NCI-H2081 treated with DMSO at 0.1 percent for 48 hours (cell line): ENCODE measurements at places on chromosomes 3 and 15.

DNA sequence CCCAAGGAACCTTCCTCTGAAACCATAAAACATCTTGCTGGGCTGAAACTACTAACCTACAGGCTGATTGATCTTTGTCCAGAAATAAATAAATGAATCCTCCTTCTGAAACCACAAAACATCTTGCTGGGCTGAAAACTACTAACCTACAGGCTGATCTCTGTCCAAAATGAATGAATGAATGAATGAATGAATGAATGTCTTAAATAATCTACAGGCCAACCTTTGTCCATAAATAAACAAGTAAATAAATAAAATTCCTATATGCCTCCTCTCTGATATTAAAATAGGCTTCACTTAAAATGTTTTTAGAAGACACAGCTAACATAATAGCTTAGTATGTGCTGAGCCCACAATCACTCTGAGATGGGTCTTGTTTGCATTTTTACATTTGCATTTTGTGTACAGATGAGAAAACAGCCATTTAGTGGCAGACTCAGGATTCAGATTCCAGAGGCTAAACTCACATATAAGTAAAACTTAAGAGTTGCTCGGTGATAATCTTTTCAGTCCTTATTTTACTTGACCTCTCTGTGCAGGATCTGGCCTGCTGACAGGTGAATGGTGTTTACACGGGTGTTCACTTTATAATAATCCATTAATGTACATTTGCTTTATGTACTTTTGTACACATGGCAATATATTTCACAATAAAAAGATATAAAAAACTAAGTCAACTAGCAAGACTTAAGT lies 10.4 kb downstream of the TJP1 start:
- no peak for DNase-seq

DNA sequence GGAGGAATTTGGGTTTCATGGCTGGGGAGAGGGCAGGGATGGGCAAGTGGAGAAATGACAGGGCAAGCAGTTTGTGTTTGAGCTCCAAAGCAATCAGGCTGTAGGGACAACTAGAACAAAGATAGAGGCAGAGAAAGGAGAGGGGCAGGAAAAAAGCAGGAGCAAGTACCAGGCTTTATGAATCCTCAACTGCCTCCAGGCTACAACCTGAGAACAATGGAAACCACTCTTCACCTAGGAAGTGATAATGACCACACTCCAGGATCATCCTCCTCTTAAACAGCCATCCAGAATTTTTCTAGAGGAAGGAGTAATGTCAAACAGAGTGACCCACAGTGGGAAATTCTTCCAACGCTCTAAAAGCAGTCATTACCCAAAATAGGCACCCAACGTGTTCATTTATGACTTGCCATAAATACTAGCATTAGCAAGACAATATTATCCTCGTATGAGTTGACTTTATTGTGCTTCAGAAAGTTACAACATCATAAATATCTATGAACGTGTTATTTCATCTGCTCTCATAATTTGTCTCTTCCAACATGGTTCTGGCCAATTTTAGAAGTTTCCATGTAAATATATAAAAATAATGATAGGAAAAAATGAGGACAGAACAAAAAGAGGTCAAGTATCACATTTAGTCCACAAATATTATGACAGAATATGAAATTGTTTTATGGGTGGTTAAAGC lies 50.5 kb downstream of the TNFAIP8L3 start:
- DNase-seq: no peak

GRCh38 chr3:12154151-12154550 lies 4.6 kb downstream of the TIMP4 start:
- DNase-seq: no peak

GRCh38 chr3:28317438-28318022 lies 31.0 kb upstream of the ZCWPW2 start:
- DNase-seq: no peak

GRCh38 chr3:97917813-97918536 lies 54.3 kb downstream of the RIOX2 start:
- no peak for DNase-seq

DNA sequence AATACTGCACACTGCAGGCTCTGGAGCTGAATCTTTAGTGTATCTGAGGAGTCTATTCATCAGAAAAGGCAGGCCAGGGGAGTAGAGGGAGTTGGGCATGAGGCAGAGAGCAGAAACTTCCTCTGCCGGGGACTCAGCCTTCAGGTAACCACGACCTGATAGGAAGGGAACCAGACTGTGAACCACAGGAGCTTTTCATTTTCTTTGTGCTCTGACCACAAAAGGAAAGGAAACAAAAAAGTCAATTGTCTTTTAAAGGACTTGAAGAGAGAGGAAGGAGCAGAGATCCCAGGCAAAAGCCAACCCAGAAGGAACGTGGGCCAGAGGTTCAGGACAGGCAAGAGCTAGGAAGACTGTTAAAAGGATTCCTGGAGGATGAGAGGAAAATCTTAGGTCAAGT lies 573.3 kb downstream of the EPHB1 start:
- no peak for DNase-seq

DNA sequence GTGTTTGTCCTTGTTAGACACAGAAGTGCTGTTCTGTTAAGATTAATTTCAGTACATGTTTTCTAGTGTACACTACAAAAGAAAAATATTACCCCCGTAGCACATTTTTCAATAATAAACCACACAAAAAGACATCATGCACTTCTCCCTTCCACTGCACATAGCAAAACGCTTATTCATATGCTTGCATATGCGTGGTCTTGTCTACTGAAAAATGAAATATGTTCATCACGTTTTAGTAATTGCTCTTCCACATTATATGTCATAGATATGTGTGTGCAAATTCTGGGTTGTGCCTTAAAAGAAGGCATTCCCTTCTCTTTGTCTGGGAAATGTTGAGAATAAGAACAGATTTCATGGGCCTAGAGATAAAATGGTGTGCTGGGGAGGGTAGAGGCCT lies 353.9 kb downstream of the NSUN3 start:
- DNase-seq: no peak

DNA sequence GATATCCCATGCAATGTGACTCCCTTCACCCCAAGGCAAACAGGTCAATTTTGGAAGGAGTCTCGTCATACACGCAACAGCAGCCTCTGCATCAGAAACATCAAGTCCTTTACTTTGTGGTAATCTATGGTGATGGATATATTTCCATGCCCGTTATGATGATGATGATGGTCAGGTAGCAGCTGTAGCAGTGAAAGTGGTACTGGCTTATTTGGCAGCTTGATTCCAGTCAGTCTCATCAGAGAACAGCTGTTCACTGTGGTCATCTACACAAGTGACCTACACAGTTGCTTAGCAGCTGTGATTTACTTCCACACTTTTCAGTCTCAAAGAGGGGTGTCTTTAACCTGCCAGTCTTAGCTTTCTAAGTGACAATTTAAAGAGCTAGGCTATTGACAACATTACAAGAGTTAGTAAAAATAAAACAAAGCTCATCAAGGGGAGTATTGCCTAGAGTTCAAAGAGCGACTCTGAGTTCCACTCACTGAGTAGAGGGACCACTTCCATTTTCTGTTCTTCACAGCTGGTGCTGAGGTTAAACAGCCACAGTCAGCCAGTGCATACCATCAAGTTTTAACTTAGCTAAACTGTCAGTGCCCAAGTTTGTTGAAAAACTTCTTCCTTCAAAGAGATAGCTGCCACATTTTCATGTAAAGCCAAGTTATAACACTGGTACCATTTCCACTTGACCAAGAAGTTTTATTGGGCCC lies 587.4 kb upstream of the KCNMB2 start:
- no peak for DNase-seq

- DNase-seq: no peak
These were observed 60.3 kb downstream of the SLC6A6 start for GRCh38 chr3:14462738-14463137.

GRCh38 chr3:137259701-137260100 lies 301.9 kb downstream of the IL20RB start:
- no peak for DNase-seq

DNA sequence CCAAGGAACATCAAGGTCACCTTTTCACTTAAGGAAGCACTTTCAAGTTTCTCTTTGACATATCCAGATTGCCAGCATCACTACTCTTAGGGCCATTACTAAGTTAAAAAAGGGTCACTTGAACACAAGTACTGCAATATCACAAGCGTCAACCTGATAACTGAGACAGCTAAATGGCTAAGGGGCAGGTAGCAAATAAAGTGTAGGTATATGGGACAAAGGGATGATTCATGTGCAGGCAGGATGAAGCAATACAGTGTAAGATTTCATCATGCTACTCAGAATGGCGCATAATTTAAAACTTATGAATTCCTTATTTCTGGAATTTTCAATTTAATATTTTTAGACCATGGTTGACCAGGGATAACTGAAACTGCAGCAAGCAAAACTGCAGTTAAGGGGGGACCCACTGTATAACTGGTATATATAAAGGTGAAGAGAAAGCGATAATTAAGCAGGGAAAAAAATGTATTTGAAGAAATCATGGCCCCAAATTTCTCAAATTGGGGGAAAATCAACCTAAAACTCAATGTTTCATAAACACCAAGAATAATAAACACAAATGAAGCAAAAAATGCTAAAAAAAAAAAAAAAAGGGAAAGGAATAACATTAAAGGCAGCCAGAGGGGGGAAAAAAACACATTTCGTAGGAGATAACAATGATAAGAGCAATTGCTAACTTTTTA lies 13.1 kb downstream of the CCR1 start:
- DNase-seq: no peak

- DNase-seq: no peak
These were observed 67.2 kb downstream of the ARHGEF26 start for GRCh38 chr3:154188437-154188836.

DNA sequence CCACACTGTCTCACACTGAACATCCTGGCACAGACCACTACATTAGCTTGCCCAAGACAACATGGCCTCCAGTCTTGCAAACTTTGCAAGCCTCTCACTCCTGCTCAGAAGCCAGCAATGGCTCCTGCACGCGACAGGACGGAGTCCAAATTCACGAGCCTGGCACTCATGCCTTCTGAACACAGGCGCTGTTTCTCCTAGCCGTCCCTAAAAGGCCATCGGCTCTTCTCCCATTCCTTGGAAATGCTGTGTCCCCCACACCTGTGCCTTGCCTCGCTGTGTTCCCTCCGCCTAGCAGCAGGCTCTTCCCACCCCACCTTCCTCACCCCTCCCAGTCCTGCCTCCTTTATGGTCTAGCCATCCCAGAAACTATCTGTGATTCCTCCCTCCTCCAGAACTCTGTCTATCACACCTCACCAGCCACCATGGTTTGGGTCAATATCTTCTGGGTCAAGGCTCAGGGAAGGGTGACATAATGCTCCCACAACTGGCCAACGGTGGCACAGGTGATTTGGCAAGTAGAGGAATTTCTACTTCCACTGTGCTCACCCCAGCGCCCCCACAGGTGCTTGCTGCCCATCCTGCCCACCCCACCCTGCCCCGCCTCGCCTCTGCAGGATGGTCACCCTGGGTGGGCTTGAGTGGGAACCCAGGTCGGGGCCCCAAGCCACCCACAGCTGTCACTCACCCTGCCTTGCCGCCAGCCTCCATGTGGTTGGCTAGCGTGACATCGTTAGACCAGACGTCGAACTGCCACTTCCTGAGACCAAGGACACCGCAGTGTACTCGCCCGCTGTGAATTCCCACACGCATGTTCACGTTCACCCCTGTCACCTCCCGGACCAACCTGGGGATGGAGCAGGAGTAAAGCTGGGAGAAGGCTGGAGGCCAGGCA lies 120.7 kb downstream of the ADCY5 start:
- DNase-seq: no peak

- no peak for DNase-seq
These were observed 7.7 kb downstream of the CCR5 start for GRCh38 chr3:46378426-46378942.

DNA sequence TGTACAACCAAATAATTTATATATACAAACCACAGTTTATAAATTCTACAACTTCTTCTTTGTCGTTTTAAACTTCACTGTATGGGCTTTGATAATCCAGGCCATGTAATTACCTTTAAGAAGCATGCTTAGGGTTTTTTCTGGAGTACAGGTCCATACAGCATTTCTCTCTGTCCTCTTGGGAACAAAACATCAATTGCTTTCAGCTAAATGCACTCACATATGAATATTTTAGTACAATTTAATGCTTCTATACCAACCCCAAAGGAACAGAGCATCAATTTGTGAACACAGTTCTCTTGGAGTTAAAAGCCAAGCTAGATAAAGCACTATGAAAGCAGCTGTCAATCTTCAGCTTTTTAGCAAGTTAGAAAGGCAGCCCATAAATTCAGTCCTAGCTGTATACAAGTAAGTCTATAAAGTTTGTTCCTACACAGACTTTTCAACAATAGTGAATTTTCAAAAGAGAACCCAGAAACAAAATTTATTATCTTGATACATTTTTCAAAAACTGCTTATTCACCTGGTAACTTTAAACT lies 66.1 kb downstream of the ETFA start:
- DNase-seq: no peak

- DNase-seq: no peak
These were observed 908.4 kb downstream of the EPHA3 start for GRCh38 chr3:90015688-90016356.

DNA sequence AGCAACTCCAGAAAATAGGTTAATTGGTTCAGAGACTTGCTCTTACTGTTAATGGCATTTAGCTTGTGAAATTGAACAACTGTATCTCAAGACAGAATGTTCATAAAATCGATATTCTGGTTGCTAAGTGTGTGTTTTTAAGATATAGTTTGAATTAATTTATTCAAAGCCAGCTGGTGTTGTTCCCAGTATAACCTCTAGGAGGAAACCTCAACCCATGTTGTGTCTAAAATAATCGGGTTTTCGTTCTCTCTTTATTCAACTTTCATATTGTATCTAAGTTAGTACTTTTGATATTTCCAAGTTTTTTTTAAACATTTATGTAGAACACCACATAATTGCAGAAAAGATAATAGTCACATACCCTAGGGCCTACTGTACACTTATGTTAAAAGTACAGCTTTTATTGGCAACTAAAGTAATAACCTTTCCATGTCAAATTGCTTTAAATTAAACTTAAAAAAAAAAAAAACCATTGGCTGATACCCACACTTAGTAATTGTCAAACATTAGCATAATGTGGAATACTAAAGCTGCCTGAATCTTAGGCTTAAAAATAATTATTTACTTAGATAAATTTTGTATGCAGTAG lies 90.9 kb downstream of the SAMMSON start:
- no peak for DNase-seq

DNA sequence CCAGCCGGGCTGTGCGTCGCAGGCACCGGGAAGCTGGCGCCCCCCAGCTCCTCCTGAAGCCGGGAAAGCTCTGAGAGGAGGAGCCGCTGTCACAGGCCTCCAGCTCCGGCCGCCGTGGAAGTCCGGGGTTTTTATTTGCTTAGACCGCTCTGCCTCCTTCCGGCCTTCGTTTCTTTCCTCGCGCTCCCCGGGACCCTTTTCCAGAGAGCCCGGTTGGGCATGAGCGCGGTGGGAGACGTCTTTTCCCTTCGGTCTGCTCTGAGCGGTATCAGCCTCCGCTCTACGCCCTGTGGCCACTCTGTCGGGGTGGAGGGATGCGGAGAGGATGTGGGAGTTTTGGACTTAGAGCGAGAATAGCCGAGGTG lies 559 bp downstream of the SENP5 start:
- DNase-seq: no peak

- no peak for DNase-seq
These were observed 198.7 kb downstream of the AKAP13 start for GRCh38 chr15:85578941-85579701.

DNA sequence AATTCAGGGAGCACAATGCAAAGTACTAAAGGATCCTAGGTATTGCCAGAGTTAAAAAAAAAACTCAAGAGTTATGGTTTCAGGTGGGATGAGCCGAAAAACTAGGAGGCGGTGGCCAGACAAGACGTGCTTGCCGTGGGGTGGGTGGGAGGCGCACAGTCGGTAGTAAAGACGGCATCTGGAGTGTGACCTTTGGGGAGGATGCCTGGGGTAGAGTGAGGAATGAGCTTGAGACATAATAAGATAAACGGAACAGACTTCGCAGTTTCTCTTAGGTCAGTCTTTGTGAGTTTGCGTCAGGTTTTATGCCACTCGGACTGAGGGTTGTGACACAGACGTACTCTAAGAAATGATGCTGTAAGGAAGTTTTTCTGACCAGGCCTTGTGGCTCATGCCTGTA lies 139.6 kb downstream of the LRRK1 start:
- DNase-seq: no peak
